ENCODE measurements at places on chromosomes 11 and 22.

DNA sequence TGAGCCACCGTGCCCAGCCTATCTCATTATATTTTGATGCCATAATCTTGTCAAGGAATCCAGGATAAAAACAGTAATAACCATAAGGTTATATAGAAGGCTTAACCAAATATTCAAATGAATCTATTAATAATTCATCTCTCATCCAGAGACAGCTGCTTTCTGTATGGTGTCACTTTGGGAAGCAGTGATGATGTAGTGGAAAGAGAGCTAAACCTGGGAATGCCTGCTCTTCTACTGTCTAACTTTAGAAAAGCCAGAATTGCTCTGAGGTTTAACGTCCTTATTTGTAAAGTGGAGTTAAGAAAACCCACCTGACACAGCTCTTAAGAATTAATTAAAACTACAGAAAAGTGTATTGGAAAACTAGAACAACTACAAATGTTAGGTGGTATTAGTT is 29.3 kb upstream of the OR10D3 start:
- DNase-seq = no peak
- no peak overlapping the region for H3K27ac ChIP-seq
- no peak overlapping the region for H3K4me3 ChIP-seq
- no peaks in the 10 kb centered on the region for H3K4me1 ChIP-seq
- H3K36me3 ChIP-seq = no peaks in the 10 kb centered on the region
- H3K27me3 ChIP-seq = no peaks in the 10 kb centered on the region

- H3K4me3 ChIP-seq = no peak overlapping the region
- no peak overlapping the region for H3K27ac ChIP-seq
- peaks cover 13% of the 10 kb centered on the region for H3K4me1 ChIP-seq
- no peaks in the 10 kb centered on the region for H3K27me3 ChIP-seq
- no peaks in the 10 kb centered on the region for H3K36me3 ChIP-seq
Measured at GRCh38 chr11:119891055-119891768, 162.2 kb upstream of the NECTIN1 start.

GRCh38 chr11:914747-915501 is 4.3 kb upstream of the CHID1 start:
- no peak overlapping the region for H3K4me3 ChIP-seq
- H3K27ac ChIP-seq = no peak overlapping the region
- no peak for DNase-seq
- peaks cover 8% of the 10 kb centered on the region for H3K4me1 ChIP-seq

DNA sequence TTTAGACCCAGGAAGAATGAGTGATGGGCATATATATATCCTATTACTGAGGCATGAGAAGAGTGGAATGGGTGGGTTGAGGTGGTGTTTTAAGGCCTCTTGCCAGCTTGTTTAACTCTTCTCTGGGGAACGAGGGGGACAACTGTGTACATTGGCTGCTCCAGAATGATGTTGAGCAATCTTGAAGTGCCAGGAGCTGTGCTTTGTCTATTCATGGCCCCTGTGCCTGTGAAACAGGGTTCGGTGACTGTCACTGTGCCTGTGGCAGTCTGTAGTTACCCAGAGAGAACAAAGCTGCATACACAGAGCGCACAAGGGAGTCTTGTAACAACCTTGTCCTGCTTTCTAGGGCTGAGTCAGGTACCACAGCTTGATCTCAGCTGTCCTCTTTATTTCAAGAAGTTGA is 11.7 kb downstream of the LIMK2 start:
- no peaks in the 10 kb centered on the region for H3K27me3 ChIP-seq
- no peak overlapping the region for H3K4me3 ChIP-seq
- H3K27ac ChIP-seq = no peak overlapping the region
- DNase-seq = no peak
- no peaks in the 10 kb centered on the region for H3K4me1 ChIP-seq

GRCh38 chr11:42595876-42596275 is 715.9 kb upstream of the API5 start:
- no peaks in the 10 kb centered on the region for H3K27me3 ChIP-seq
- no peaks in the 10 kb centered on the region for H3K4me1 ChIP-seq
- DNase-seq = no peak
- no peak overlapping the region for H3K27ac ChIP-seq
- no peaks in the 10 kb centered on the region for H3K36me3 ChIP-seq

GRCh38 chr22:45334068-45334467 is 24.3 kb downstream of the FAM118A start:
- no peak for DNase-seq
- peaks cover 3% of the 10 kb centered on the region for H3K36me3 ChIP-seq
- H3K27ac ChIP-seq = no peak overlapping the region

GRCh38 chr11:37525336-37525735 is 927.3 kb upstream of the RAG2 start:
- H3K27ac ChIP-seq = no peak overlapping the region

- H3K36me3 ChIP-seq = no peaks in the 10 kb centered on the region
- H3K4me3 ChIP-seq = no peak overlapping the region
- no peak for DNase-seq
- H3K4me1 ChIP-seq = no peaks in the 10 kb centered on the region
- H3K27me3 ChIP-seq = no peaks in the 10 kb centered on the region
- H3K27ac ChIP-seq = no peak overlapping the region
Measured at GRCh38 chr11:115042002-115042401, 363.7 kb downstream of the NXPE2 start.

GRCh38 chr11:3631331-3631730 is 10.5 kb downstream of the ART5 start:
- H3K4me3 ChIP-seq = no peak overlapping the region
- H3K27me3 ChIP-seq = no peaks in the 10 kb centered on the region
- H3K36me3 ChIP-seq = no peaks in the 10 kb centered on the region
- no peak for DNase-seq

DNA sequence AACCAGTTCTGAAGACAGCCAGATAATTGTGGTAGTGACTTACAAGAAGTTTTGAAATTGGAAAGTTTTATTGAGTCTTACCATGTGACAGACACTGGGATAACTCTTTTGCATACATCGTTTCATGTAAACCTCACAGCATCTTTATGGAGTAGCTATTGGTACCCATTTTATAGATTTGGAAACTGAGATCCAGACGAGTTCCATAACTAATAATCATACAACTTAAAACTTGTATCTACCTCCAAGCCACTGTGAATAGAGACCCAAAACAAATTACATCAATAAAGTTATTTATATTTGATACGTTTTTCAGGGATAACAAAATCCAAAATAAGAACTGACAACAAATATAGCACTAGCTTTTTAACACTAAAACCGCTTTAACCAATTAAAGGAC is 35.7 kb upstream of the LDHA start:
- no peaks in the 10 kb centered on the region for H3K4me1 ChIP-seq
- no peak overlapping the region for H3K4me3 ChIP-seq
- peaks cover 17% of the 10 kb centered on the region for H3K36me3 ChIP-seq
- H3K27me3 ChIP-seq = no peaks in the 10 kb centered on the region
- H3K27ac ChIP-seq = no peak overlapping the region

- no peaks in the 10 kb centered on the region for H3K27me3 ChIP-seq
- no peak overlapping the region for H3K4me3 ChIP-seq
Measured at GRCh38 chr11:126637795-126638175, 282.3 kb downstream of the ST3GAL4 start.

GRCh38 chr22:47553436-47553835 is 791.0 kb downstream of the TBC1D22A start:
- H3K4me3 ChIP-seq = no peak overlapping the region
- H3K36me3 ChIP-seq = no peaks in the 10 kb centered on the region
- H3K4me1 ChIP-seq = no peaks in the 10 kb centered on the region
- no peak overlapping the region for H3K27ac ChIP-seq

DNA sequence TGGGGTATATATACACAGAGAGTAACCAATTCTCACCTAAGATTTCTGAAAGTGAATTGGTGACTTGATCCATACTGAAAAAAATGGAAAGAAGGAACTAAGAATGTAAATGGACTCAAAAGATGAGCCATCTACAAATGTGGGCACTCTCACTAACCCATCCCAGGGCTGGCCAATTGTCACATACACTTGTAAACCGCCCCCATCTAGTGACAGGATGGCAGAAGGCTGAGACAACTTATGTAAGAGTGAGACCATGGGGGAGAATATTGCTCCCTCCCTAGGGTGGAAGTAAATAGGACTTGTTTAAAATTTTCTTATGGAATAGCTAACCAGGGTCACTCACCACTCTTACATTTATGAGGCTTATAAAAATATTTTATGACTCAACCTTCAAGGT is 377.1 kb upstream of the ISX start:
- no peak overlapping the region for H3K4me3 ChIP-seq
- no peaks in the 10 kb centered on the region for H3K27me3 ChIP-seq
- no peaks in the 10 kb centered on the region for H3K36me3 ChIP-seq
- no peak overlapping the region for H3K27ac ChIP-seq

GRCh38 chr11:57815476-57815875 is 53.9 kb downstream of the CTNND1 start:
- H3K27me3 ChIP-seq = no peaks in the 10 kb centered on the region
- H3K4me1 ChIP-seq = no peaks in the 10 kb centered on the region
- no peak for DNase-seq

GRCh38 chr22:35392357-35392756 is 7.6 kb upstream of the MCM5 start:
- no peak overlapping the region for H3K27ac ChIP-seq
- H3K36me3 ChIP-seq = no peaks in the 10 kb centered on the region
- H3K4me1 ChIP-seq = peaks cover 10% of the 10 kb centered on the region
- no peaks in the 10 kb centered on the region for H3K27me3 ChIP-seq
- no peak overlapping the region for H3K4me3 ChIP-seq
- peak; percentile 37 for DNase-seq

DNA sequence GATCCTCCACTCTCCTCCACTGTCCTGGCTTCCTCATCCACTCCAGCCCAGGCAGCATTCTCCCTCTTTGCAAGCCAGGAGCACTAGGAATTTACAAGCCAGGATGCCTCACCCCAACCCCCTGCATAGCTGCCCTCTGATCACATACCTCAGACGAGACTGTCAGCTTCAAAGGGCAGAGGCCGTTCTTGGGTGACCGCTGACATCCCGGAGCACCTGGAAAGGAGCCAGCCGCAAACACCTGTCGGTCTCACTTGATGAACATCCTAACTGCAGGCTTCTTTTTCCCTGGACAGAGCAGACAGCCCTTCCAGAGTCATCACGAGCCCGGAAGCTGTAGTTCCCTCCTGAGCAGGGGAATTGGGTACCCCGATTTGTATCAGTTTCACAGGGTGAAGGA is 451.3 kb upstream of the B3GAT1 start:
- DNase-seq = no peak
- no peak overlapping the region for H3K27ac ChIP-seq
- no peaks in the 10 kb centered on the region for H3K4me1 ChIP-seq
- H3K27me3 ChIP-seq = no peaks in the 10 kb centered on the region
- H3K4me3 ChIP-seq = no peak overlapping the region

GRCh38 chr11:27420722-27421572 is 51.6 kb downstream of the LGR4 start:
- H3K4me3 ChIP-seq = no peak overlapping the region
- H3K27me3 ChIP-seq = no peaks in the 10 kb centered on the region
- no peak for DNase-seq
- H3K4me1 ChIP-seq = no peaks in the 10 kb centered on the region
- H3K36me3 ChIP-seq = no peaks in the 10 kb centered on the region
- no peak overlapping the region for H3K27ac ChIP-seq

DNA sequence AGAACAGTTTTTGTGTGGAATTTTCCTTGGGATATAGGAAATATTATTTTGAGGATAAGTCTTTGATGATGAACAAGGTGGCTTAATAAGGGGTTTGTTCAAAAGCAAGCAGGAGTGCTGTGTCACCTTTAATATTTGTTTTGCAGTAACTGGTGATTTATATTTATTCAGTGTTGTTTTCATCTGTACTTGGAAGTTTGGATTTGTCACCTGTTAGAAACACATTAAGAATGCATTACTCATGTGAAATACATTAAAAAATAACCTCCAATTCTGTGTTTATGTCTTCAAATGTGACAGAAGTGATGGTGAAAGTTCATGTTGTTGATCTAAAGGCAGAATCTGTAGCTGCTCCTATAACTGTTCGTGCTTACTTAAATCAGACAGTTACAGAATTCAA is 70.5 kb downstream of the DKK3 start:
- H3K27me3 ChIP-seq = no peaks in the 10 kb centered on the region
- DNase-seq = no peak
- no peak overlapping the region for H3K4me3 ChIP-seq

GRCh38 chr11:69526453-69526810 is 45.0 kb downstream of the LINC01488 start:
- no peak overlapping the region for H3K27ac ChIP-seq
- H3K4me1 ChIP-seq = no peaks in the 10 kb centered on the region
- no peak for DNase-seq
- H3K4me3 ChIP-seq = no peak overlapping the region

GRCh38 chr22:31029276-31029675 is 51.8 kb upstream of the SMTN start:
- H3K4me1 ChIP-seq = no peaks in the 10 kb centered on the region
- H3K27me3 ChIP-seq = no peaks in the 10 kb centered on the region
- H3K36me3 ChIP-seq = no peaks in the 10 kb centered on the region
- no peak overlapping the region for H3K27ac ChIP-seq
- no peak overlapping the region for H3K4me3 ChIP-seq

GRCh38 chr11:83195649-83196048 is 2.1 kb downstream of the ANKRD42 start:
- H3K4me1 ChIP-seq = peaks cover 13% of the 10 kb centered on the region
- H3K36me3 ChIP-seq = no peaks in the 10 kb centered on the region
- no peak for DNase-seq
- H3K27ac ChIP-seq = no peak overlapping the region
- H3K27me3 ChIP-seq = no peaks in the 10 kb centered on the region
- no peak overlapping the region for H3K4me3 ChIP-seq

- peak overlapping the region; percentile 77 for H3K4me3 ChIP-seq
- no peaks in the 10 kb centered on the region for H3K27me3 ChIP-seq
- H3K36me3 ChIP-seq = no peaks in the 10 kb centered on the region
- no peak for DNase-seq
Measured at GRCh38 chr11:66676931-66677598, 622 bp downstream of the RBM4B start.
